ENCODE measurements at places on chromosomes 7 and 10.
A peak's percentile ranks its signal among the peaks of the same experiment; 100 is the strongest.

DNA sequence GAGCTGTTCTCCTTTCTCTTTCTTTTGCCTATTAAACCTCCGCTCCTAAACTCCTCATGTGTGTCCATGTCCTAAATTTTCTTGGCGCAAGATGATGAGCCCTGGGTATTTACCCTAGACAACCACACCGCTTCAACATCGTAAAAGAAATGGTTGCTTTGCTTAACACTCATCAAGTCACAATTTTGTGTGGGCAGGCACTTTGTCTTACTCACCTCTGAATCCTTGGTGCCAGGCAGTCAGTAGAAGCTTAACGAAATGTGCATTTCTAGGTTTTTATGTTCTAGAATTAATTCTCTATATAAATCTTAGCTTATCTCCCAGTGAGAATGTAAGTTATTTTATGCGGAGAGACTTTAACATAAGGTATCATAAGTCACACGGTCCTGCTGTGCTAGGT lies 478.7 kb downstream of the CALN1 start:
- DNase-seq: no peak

- peak; percentile 61 for DNase-seq
These were observed 425 bp downstream of the CASD1 start for GRCh38 chr7:94509887-94510581.

DNA sequence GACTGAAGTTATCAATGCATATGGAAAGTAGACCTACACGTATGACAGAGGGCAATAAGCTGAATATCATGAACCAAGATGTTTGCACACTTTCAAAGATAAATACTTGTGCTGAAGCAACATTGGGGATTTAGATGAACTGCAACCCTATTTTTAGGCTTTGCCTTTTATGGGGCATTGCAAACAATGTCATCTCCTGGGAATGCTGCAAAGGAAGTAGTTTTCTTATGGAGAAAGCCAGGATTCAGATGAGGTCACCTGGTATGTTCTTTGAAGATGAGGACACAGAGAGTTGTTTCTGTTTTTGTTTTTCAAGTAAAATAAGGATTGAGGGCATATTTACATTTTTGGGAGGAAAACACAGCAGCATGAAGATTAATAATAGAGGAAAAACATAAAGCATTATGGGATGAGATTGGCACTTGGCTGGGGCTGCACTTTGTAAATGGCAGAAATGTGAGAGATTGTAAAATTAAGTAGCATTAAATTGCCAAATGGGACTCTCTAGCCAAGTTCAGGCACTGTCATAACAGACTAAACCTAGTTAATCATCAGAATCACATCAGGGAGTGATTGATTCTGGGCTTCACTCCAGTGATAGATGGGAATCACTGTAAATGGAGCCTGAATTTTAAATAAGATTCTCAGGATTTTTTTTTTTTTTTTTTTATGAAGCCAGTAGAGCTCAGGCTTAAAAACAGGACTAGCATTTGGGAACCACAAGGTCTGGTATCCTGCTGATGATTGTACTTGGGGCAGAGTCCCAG lies 63.1 kb downstream of the MALRD1 start:
- no peak for DNase-seq

DNA sequence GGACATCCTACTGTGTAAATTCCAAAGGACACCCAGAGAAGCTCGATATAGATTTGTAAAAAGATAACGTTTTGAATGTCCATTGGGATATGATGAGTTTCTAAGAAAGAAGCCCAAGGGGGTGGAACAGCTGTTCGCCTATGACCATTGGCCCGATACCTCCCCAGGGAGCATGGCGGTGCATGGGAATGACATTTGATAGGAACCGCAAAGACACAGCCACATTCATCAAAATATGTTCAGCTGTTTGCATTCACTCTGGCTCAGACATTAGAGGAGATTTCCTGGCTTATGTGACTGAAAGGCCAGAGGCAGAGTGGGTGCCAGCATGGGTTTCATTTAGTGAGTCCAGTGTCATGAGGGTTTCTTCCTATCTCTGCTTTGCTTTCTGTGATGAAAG lies 56.0 kb upstream of the BAIAP2L1 start:
- DNase-seq: no peak

DNA sequence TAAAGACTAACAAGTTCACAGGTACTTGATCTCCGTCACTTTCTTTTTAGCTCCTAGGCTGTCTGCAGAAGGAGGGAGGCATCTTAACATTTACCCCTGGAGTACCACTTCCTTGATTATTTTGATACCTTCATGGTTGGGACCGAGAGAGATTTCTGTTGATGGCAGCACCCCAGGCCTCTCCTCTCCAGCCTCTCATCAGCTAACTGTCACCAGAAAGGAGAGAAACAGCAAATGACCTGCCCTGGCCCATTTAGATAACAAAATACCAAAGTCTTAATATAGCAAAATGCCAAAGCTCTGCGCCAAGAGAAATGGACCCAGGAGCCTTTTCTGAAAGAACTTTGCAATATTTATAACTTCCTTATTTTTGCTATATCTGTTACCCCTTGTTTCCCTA lies 30.0 kb upstream of the KLHL7 start:
- DNase-seq: no peak

DNA sequence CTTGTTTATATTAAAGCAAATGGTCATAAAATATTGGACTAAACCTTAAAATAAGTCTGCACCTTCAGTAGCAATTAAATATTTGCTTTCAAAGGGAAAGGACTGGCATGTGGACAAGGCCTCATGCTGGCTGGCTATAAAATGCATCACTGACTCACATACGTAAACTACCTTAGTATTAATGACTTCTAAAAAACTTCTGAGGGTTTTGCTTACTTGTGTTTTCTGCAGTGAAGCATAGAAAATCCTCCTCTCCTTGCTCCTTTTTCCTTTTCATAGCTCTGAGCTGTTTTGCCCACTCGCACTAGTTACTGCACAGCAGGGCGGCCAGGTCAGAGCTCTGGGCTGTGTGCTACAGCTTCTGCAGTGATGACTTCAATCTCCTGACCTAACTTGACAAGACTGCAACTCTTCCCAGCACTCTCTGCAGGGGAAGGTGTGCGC lies 82.3 kb downstream of the CUL2 start:
- DNase-seq: no peak

DNA sequence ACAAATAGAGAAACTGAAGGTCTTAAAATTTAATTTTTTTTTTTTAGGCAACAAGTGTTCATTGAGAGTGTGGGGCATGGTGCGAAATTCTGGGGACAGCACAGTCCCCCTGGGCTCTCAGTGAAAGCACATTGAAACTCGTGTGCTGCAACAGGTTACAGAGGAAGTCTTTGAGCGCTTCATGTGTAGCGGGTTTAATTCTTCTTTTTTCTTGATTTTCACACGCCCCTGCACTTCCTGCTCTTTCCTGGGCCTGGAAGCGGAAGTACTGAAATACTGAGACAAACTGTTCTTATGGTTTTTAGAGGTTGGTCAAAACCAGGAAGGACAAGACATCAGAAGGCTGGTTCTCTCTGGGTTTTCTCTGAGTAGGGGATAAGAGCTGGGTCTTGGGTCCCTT lies 203.5 kb downstream of the PTEN start:
- DNase-seq: no peak

Measured in stimulated activated naive CD4-positive, alpha-beta T cell treated with Interleukin-2 at 50 U/mL for 16 hours (primary cell).